Activated naive CD4-positive, alpha-beta T cell treated with anti-CD3 and anti-CD28 coated beads for 36 hours (primary cell): ENCODE measurements at places on chromosomes 16 and 17. TPM values are rescaled to one million over a fixed set of nuclear protein-coding genes. Genes with fewer than 3 reads are reported as not detected.

DNAAF1 gene
- not detected for total RNA-seq

- DNase-seq = peak; percentile 2
These were observed 82.9 kb downstream of the PITPNC1 start for GRCh38 chr17:67459985-67460384.

PVALEF gene
- not detected for total RNA-seq

DHRS13 gene
- total RNA-seq = 20.1 TPM

TUBG2 gene
- total RNA-seq = 9.9 TPM

DNA sequence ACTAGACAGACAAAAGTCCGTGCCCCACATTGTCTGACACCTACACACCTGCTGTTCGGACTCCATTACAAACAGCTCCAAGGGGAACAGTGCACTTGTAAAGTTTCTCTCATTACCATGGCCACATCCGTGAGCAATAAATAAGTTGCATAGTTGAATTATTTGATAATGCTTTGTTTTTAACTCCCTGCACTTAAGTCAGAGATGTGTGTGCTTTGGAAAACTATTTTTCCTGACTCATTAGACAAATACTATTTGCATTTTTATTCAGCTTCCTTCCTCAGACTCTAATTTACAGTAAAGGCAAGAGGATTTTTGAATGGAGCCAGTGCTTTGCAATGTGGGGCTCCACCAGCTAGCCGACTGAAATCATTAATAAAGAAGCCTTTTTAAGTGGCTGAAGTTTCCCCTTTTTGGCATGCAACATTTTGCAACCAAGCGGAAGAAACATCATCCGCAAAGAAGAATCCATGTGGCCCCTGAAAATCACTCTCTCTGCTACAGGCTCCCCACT, 6.5 kb upstream of the CCL2 start:
- no peak for DNase-seq

SEPTIN12 gene
- not detected for total RNA-seq

GRCh38 chr17:40664582-40665333, at the start of gene KRT222:
Gene KRT222, minus strand, starts transcription at chr17:40665177. Its CDS starts 78 bp downstream, at chr17:40665099.
- no peak for DNase-seq

CDYL2 gene
- 12.7 TPM for total RNA-seq

FOXN1 gene
- not detected for total RNA-seq

DNA sequence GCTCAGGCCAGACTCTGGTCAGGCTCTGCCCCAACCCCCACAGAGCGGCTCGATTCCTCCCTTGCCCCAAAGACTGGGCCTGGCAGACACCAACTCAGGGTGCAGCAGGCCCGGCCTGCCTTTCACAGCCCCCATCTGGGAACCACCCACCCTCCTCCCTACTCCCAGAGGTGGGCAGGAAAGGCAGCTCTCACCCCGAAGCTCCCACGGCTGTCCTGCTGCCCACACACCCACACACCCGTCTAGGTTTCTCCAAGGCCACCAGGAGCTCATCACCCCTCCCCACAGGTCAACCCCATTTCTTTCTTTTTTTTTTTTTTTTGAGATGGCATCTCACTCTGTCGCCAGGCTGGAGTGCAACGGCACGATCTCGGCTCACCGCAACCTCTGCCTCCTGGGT, 3.8 kb downstream of the CEP131 start:
- no peak for DNase-seq

- peak; percentile 39 for DNase-seq
These were observed at the start of gene PPM1E for GRCh38 chr17:58755577-58756245. Gene PPM1E, plus strand, starts transcription at chr17:58755854.

ATP2A1 gene
- total RNA-seq = 5.3 TPM

GRCh38 chr16:74603848-74604247, 3.1 kb downstream of the GLG1 start:
- no peak for DNase-seq

GRCh38 chr17:1621273-1621954, 7.2 kb downstream of the SLC43A2 start:
- no peak for DNase-seq

DNA sequence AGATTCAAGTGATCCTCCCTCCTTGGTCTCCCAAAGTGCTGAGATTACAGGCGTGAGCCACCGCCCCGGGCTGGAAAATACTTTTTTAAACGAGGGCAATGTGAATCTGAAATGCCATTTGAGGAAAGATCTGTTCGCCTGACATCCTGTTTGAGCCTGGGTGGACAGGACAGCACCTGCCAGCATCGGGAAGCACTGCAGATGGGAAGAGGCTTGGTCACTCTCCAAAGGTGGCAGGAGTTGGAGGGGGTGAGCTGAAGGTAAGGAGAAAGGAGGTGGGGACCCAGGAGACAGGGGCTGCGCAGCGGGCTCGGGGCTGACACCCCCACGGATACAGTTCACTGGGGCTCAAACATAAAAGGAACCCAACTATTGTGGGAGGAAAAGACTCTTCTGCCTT, 3.9 kb upstream of the BIRC5 start:
- DNase-seq = no peak

WFDC1 gene
- total RNA-seq = not detected

CES5A gene
- total RNA-seq = not detected

GRCh38 chr17:58706351-58707140, 14.1 kb downstream of the RAD51C start:
- DNase-seq = no peak

GRCh38 chr17:6575596-6575988, 19.2 kb upstream of the PITPNM3 start:
- DNase-seq = no peak

DNA sequence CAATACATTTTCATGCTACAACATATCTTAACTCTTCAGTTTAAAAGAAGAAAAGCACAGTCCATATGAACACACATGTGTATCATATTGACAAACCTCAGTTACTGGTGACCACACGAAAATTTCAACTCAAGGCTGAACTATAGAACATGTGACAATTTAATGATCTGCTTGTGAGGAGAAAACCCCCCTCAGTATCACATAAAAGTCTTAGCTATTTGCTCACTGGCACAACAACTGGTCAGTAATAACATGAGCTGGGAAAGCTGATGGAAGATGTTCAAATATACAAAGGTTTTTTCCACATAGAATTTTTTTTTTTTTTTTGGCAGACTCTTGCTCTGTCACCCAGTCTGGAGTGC, 19.5 kb downstream of the ZNF652 start:
- no peak for DNase-seq

DNA sequence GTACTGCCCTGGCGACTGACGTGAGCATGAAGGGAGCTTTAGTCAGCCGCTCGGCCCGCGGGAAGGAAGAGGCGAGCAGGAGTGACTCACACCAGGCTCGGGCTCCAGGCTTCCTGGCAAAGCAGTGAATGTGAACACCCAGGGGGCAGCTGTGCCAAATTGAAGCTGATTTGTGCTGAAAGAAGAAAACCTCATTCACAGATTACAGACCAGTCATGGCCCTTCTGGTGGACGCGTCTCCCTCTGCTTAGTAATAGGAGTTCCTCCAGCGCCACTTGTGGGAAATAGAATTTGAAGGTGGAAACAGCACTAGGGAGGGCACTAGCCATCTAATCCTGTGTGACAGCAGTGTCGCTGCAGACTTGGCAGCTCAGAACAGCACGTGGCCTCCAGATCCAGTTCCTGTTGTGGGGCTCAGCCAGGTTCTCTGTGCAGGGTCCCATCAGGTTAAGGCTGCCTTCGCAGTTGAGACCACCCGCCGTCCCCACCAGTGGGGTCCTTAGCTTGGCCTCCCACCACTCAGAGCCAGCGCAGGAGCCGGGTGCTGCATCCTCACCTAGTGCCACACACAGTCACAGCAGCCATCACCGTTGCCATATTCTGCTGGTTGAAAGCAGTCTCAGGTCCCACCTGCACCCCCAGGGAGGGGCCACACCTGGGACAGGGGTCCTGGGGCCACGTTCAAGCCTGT, 164.5 kb upstream of the CHMP6 start:
- DNase-seq = peak; percentile 75

EPX gene
- total RNA-seq = not detected

DNA sequence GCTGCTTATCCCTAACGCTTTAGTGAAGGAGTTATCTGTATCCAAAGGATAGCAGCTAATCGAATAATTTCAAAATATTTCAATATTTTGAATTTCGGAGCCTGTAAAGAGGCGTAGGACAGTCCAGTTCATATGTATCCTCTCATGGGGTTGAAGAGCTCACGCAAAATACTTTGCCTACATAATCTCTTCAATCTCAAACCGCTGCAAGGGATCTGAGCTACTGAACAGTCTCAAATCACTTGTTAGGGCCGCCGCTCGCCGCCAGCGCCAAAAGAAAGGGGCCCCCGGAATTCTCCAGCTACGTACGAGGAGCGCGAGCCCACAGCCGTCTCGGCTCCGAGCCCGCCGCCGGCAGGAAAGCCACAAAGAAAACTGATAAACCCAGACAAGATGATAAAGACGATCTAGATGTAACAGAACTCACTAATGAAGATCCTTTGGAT, 601 bp upstream of the RFWD3 start:
- peak; percentile 49 for DNase-seq

GRCh38 chr17:43360376-43360738, 38.4 kb upstream of the ARL4D start:
- DNase-seq = peak; percentile 94

DLX4 gene
- 0.81 TPM for total RNA-seq

DNA sequence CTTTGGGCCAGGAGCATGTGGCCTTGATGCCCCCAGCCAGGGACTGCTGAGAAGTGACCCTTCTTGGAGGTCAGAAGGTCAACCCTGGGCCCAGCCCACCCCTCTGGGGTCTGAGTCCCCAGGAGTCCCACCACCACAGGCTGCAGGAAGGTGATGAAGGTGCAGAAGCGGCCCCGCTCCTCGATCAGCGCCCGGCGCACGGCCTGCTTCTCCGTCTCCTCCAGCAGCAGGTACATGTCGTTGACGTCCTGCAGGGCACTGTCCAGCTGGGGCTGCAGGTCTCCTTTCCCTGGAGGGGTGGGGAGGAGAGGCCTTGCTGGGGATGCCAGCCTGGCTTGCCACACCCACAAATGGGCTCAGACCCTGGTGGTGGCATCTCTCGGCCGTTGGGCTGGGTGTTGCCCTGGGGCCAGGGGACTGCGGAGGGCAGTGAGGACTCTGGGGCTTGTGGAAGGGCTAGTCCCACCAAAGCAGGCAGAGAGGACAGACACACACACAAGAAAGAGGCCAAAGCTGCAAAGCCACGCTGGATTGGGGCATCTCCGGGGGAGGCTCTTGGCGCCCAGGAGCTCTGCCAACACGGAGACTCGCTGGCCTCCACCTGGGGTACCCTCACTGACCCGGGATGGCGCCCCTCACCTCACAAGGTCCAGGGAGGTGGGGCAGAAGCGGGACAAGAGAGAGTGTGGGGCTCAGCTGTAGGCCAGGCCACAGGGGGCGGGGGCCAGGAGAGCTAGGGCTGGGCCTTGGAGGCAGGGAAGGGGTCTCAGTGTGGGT, 7.5 kb downstream of the MTSS2 start:
- no peak for DNase-seq

NSF gene
- 23.8 TPM for total RNA-seq

DNA sequence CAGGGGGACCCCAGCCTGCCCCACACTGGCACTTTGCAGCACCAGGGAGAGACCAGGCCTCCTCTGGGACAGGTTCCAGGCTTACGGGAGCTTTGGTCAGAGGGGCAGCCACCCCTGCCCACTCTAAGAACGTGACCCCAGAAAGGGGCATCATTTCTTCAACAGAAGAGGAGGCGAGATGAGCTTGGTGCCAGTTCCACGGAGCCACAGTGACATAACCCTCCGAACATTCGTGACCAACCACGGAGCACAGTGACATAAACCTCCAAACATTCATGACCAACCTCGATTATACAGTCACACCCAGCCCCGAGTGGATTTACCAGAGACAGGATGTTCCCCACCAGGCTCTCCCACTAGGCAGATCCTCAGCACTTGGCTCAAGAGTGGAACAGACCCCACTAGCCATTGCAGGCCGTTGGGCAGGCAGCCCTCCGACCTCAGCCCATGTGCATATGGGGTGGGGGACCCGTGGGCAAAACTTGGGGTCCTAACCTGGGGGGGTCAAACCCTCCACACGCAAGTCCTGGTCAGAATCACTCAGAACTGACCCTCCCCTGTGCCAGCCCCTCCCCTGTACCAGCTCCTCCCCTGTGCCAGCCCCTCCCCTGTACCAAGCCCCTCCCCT, 112.9 kb downstream of the METRNL start:
- DNase-seq = no peak

DNA sequence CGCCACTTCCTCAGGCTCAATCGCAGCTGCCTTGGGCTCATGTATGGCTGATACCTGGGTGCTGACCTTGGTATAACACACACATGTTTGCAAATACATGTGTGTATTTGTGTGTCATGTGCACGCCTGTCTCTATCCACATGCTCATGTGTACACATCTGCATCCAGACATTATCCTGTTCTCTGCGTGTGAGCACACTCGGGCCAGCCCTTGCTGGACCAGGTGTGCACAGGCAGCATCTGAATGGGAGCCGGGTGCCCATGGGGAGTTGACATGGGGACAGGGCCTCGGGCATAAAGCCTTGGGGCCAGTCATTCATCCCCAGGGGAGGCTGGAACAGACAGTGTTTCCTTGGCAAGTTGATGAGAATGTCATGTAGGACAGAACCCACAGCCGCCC, 29.1 kb upstream of the CRHR1 start:
- no peak for DNase-seq

GRCh38 chr17:39270923-39271322, 45.2 kb upstream of the STAC2 start:
- peak; percentile 33 for DNase-seq

- DNase-seq = no peak
These were observed 6.0 kb upstream of the CBX8 start for GRCh38 chr17:79802736-79803420.

RAMP2 gene
- total RNA-seq = not detected

DNA sequence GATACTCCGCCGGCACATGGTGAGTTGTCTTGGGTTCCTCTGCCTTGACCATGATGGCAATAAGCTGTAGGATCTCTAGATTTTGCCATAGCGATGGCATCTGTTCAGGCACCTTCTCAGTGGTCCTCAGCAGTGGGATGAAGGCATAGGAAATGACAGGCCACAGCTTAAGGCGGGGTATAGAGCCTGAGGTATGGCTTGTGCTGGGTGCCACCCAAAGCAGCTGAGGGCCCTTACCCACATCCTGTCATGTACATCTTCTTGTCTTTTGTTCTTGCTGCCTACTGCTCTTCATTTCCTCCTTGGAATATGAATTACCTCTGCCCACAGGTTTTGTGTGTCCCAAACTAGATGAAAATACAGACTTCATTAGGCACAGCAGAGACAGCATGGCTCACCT, 29.5 kb downstream of the KAT7 start:
- peak; percentile 63 for DNase-seq

DNA sequence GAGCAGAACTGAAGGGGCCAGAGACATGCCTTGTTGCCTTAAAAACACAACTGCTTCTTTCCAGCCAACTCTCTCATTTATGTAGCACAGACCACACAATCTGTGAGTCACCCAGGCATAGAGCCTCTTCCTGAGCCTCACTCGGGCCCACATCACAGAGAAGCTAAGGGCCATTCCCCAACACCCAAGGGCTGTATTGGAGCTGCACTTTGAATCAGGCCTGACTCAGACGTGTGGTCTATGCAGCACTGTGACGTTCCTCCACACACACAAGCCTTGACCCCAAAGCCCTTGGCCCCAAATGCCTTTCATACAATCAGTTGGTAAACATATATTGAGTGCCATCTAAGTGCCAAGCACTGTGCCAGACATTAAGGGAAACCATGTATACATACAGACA, 308.9 kb upstream of the DYNLRB2 start:
- DNase-seq = peak; percentile 9

GRCh38 chr16:84471966-84472365, 32.5 kb downstream of the MEAK7 start:
- DNase-seq = no peak

KRT15 gene
- total RNA-seq = not detected
